IMR-90 (cell line): ENCODE measurements at places on chromosomes 1 and 21. TPM values are rescaled to one million over a fixed set of nuclear protein-coding genes. Genes with fewer than 3 reads are reported as not detected.

DNA sequence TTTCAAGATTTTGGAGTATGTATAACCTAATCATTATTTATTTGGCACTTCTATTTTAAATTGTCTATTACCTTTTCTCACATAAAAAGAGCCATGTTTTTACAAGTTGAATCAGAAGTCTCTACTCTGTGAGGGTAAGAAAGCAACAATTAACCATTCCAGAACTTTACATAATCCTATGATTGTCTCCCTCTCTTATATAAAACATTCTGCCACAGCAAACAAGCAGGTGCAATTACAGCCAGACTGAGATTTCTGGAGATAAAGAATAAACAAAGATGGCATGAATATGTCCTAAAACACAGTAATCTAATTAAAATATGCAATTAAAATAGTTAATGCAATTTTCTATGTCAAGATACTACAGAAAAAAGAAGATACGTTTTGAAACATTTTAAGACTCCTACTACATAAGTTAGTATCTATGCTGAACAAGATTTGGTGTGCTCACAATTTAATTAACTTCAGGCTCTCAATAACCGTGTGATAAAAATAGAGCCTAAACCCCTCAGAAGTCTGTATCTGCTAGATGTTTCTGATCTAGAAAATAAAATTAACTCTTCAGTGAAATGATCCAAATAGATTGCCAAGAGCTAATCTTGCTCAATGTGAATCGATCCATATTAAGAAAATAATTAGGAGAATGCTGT lies 13.7 kb upstream of the TMPRSS15 start:
- no peak for DNase-seq

DNA sequence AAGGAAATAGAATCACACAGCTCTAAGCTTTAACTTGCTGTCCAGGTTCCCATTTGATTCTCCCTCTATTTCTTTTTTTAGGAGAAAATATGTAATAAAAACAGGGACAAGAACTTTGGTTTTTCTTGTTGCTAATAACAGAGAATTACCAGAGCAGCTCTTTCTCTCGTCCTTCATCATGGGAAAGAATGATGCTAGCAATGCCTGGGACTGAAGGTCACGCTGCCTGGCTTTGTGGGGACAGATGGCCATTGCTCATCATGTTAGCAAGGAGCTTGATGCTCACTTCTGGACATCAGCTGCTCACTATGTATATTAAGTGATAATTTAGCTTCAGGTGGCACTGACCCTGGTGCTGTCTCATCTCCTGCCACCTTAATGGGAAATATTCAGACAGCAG lies 77.3 kb upstream of the AKT3 start:
- no peak for DNase-seq

DNA sequence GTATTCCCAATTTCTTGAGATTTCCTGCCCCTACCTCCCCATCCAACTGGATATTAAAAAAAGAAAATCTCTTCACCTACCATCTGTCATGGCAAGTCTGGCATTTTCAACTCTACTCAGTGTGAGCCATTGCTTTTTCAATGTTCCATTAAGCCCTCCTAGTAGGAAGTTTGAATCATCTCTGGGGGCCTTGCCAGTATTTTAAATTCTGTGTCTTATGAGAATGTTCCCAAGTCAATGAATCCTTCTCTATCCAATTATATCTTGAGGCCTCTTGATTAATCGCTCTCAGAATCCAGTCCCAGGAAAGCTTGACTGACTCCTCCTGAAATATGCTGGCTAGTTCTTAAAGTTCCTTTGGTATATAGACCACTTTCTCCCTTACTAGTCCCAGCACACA lies 91.5 kb downstream of the NGF start:
- peak; percentile 40 for DNase-seq

PLEKHN1 gene
- 0.28 and 0.54 TPM in 2 replicates for total RNA-seq

- DNase-seq: peak; percentile 31
Measured at GRCh38 chr1:39148942-39149341, 55.6 kb upstream of the MACF1 start.

DNA sequence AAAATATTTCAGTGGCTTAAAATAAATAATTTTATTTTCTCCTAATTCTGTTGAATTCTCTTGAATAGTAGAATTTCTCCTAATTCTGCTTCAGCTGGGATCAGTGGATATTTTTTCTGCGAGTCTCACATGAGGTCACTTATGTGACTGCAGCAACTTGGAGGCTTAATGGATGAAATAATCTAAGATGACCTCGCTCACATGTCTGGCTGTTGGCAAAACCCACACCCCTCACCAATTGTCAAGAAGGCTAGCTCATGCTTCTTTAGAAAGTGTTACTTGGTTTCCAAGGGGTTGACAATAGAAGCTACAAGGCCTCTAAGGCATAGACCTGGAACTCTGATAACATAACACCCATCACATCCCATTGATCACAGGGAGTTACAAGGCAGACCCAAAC lies 156.9 kb upstream of the DPYD start:
- peak; percentile 70 for DNase-seq

DNA sequence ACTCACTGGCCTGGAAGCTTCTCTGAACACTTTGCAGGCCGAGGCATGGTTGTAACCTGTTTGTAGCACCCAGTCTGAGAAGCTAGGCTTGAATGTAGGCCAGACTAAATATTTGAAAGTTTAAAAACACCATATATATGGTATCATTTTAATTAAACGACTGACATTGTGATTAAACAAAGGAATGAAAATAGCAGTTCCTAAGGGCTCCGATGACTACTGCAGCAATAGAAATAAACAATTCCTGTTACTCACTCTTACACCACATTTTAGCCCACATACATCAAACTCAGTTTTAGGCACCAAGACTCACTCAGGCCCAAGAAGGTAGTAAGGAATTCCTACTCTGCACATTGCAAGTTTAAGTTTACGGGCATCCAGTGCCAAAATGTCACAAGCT lies 281.2 kb downstream of the AKT3 start:
- peak; percentile 90 for DNase-seq

- no peak for DNase-seq
Measured at GRCh38 chr1:905071-905749, 18.5 kb upstream of the SAMD11 start.

DNA sequence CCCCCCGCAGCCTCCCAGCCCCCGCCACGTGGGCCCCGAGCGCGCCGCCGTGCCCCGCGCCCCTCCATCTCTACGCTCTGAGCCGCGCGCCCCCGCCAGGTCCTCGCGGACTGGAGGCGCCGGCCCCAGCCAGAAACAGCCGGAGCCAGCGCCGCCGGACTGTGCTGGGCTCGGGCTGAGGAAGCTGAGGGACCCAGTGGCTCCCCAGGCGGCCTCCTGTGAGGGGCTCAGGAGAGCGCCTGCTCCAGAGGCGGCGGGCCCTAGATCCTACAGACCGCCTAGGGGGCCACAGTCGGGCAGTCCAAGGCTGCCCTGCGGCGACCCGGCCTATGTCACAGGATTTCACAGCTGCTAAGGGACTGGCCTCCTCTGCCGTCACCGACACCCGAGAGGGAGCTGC lies 82.1 kb downstream of the NENF start:
- no peak for DNase-seq

- no peak for DNase-seq
Measured at GRCh38 chr1:221625026-221625425, 116.9 kb downstream of the DUSP10 start.

DNA sequence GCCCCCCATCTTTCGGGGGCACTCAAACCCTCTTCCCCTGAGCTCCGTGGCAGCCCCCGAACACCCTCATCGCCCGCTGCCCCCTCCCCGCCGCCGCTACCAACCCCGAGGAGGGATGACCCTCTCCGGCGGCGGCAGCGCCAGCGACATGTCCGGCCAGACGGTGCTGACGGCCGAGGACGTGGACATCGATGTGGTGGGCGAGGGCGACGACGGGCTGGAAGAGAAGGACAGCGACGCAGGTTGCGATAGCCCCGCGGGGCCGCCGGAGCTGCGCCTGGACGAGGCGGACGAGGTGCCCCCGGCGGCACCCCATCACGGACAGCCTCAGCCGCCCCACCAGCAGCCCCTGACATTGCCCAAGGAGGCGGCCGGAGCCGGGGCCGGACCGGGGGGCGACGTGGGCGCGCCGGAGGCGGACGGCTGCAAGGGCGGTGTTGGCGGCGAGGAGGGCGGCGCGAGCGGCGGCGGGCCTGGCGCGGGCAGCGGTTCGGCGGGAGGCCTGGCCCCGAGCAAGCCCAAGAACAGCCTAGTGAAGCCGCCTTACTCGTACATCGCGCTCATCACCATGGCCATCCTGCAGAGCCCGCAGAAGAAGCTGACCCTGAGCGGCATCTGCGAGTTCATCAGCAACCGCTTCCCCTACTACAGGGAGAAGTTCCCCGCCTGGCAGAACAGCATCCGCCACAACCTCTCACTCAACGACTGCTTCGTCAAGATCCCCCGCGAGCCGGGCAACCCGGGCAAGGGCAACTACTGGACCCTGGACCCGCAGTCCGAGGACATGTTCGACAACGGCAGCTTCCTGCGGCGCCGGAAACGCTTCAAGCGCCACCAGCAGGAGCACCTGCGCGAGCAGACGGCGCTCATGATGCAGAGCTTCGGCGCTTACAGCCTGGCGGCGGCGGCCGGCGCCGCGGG lies 837 bp downstream of the FOXD3 start:
- DNase-seq: no peak
